Glomerular endothelial cell (primary cell): ENCODE measurements at places on chromosomes 6 and 20.

DNA sequence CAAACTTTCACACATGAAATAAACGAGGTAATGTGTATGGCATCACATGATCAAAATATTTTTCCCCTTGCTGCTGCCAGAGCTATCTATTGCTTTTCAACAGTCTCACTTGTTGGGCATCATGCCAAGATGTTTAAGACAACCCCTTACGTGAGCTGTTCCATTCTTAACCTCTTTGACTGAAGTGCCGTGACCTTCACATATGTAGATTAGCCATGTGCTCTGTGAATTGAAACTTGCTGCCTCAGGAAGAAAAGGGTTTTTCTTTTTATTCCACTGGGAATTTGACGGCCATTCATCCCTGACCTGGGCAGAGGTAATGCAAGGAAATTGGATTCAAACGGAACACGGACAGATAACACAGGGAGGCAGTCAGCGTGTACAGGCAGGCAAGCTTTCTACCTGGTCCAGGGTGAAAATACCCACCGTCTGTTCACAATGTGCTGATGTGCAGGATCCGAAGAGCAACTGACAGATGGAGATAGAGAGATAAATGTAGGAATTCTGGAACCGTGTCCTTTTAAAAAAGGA, 14.2 kb downstream of the ARID1B start:
- no peak for DNase-seq

GRCh38 chr6:64037427-64037826, 401.8 kb downstream of the PHF3 start:
- no peak for DNase-seq

DNA sequence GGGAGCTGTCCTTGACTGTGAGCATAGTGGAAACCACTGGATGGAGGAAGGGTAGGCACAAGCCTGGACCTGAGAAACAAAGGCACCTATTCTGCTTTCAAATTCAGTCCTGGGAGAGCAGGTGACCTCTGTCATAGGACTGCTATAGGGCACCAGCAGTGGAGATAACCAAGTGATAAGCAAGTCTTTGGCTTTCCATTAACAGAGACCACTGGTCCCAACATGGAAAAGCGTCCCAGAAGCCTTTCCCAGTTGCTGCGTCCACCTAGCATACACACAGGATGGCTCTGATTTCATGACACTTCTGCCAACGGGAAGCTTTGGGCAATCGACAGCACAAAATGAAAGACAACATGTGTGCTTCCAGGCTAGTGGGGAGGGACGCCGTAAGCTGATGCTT, 8.9 kb downstream of the SLC22A3 start:
- no peak for DNase-seq

DNA sequence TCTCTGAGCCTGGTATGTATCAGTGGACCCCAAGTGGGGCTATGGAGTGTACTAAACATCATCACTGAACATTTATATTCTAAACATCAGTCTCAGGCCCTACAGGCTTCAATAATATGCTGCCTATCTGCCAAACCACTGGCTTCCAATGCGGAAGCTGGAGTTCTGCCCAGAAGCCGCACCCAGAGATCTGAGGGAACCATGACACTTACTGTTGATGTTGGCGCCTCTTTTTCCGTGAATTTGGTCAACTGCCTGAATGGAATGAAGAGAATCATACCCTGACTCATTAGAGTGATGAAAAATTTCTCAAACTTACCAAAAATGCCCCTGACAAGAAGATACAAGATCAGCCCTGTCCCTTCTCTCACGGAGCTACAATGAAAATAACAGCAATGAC, 66.2 kb downstream of the SLC22A23 start:
- DNase-seq = no peak

DNA sequence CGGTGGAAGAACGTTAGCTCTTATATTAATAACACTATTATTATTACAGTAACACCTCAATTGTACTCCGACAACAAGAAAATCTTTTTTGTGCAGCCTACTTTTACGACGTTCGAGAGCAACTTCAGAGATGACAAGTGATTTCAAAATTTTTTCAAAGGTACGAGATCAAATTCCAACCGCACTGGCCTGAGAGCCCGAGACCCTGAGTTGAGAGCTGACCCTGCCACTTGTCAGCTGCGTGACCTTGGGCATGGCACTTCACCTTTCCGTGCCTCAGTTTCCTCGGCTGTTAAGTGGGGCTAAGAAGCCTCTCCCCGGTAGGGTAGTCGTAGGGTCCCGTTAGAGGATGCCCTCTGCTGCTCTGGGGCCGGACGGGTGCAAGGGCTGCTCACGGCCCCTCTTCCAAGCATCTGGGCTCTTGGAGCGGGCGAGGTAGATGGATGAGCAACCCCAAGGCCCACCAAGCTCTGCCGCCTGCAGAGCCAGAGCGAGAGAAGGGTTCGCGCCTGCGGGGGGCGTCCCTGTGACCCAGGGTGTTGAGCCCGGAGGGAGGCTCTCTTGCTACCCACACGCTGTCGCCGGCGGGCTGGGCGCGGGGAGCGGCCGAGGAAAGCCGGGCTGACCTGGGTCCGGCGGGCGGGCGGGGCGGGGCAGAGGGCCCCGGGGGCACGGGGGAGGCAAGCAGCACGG, 510 bp downstream of the NDRG3 start:
- no peak for DNase-seq

- DNase-seq = no peak
Measured at GRCh38 chr20:48532028-48532427, 295.8 kb downstream of the PREX1 start.

DNA sequence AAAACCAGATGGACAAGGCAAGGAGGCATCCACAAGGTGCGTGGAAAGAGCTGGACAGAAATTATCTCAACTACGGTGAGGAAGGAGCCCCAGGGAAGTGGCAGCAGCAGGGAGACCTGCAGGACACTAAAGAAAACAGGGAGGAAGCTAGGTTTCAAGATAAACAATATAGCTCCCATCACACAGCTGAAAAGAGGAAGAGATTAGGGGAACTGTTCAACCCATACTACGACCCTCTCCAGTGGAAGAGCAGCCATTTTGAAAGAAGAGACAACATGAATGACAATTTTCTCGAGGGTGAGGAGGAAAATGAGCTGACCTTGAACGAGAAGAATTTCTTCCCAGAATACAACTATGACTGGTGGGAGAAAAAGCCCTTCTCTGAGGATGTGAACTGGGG, 26.8 kb downstream of the TRMT6 start:
- DNase-seq = no peak

DNA sequence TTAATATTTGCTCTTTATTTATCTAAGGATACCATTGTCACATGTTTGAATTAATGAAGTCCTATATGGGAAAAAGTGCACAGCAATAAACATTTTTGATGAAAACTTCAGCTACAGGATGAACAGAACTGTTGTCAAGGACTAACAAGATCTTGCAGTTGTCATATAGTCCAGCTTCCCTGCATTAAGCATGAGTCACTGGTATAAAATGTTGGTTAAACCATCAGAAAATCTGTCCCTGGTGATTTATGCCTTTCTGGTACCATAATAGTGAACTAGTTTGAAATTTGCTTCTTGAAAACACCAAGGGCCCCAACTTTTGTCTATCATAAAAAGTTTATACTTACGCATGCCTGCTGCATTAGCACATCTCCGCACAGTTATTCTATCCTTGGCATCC, 60.4 kb upstream of the RSPO3 start:
- no peak for DNase-seq

DNA sequence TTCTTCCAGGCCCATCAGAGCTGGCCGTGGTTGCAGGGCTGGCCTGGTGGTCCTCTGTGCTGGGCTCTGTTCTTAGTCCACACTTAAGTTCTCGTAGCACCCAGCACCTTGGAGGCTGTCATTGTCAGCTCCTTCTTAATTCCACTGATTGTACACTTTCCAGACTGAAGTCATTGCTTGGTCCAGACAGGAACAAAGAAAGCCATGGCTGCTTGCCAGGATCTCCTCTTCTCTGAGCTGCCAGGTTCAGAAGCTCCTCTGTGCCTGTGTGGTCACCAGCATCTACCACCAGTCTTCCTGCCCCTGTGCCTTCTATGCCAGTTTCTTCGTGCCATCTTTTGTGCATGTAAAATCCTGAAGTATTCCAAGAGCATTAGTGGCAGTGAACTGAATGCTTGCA, 39.5 kb upstream of the PCMTD2 start:
- no peak for DNase-seq

DNA sequence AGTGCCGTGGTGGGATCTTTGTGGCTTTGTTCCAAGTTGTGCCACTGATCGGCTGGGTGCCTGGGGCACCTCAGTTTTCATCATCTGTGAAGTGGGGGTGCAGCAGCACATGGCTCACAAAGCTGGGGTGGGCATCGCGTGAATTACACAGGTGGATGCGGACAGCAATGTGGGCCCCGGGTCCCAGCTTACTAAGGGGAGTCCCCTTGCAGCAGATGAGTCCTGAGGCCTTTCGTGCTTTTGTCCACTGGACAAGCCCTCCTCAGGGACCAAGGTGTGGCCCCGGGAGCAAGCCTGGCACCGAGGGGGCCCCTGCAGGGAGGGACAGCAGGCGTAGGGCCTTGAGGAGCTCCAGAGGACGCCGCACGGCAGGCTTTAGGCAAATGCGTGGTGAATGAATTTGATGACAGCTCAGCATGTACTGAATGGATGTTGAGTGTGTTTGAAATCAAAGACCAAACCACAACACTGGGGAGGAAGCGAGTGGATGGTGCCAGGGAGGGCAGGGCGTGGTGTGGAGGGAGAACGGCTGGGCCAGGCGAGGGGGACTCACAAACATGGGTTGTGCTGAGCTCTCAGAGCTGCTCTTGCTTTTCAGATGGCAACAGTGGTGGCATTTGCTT, 53.2 kb downstream of the IRF4 start:
- no peak for DNase-seq

DNA sequence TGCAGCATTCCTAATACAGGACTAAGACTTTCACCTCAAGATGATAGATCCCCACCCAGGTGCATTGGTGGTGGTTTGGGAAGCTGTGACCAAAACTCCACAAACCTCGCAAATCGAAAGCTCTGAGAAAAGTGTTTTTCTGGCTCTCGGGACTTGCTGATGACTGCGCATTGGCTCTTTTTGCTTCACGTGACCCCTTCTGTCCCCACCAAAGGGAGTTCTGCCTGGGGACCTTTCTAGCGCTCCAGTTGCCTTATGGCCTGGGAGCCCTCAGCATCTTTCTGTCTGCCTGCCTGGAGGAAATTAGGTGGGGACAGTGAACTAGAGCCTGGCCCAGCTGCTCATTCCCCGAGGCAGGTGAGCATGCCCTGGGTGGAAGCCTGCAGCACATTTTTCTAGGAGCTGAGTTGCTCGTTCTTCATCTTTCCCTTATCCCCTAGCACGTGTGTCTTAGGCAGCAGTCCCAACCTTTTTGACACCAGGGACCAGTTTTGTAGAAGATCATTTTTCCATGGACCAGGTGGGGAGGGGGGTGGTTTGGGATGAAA, 90.2 kb downstream of the TXNDC5 start:
- no peak for DNase-seq

DNA sequence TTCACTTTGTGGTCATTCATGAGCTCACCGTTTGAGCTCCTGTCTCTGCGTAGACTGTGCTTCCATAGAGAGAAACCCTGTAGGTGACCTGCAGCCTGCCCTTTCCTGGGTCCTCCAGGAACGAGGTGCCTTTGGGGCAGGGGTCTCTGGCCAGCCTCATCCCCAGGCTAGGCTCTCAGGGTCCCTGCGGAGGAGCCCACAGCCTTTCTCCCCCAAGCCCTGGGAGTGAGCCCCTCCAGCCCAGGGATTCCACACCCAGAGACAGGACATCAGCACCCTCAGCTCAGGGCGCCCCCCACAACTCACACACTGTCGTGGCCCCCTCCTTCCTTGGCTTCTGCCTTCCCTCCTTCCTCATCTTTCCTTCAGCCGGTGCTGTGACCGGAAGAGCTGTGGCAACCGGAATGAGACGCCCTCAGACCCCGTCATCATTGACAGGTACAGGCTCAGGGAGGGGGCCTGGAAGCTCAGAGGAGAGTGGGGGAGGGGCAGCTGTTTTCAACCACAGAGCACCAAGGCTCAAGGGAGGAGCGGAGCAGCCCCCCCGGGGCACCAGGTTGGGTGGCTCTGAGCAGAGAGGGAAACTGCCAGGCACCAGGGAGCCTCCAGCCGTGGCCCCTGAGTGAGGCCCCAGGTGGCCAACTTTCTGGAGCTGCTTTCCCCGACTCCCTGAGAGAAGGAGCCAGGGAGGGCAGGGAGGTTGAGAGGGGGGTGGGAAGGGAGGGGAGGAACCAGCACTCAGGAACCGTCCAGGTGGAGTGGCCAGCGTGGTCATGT, 16.8 kb downstream of the EBF4 start:
- no peak for DNase-seq

- DNase-seq = no peak
Measured at GRCh38 chr6:15389084-15389764, 143.4 kb downstream of the JARID2 start.

DNA sequence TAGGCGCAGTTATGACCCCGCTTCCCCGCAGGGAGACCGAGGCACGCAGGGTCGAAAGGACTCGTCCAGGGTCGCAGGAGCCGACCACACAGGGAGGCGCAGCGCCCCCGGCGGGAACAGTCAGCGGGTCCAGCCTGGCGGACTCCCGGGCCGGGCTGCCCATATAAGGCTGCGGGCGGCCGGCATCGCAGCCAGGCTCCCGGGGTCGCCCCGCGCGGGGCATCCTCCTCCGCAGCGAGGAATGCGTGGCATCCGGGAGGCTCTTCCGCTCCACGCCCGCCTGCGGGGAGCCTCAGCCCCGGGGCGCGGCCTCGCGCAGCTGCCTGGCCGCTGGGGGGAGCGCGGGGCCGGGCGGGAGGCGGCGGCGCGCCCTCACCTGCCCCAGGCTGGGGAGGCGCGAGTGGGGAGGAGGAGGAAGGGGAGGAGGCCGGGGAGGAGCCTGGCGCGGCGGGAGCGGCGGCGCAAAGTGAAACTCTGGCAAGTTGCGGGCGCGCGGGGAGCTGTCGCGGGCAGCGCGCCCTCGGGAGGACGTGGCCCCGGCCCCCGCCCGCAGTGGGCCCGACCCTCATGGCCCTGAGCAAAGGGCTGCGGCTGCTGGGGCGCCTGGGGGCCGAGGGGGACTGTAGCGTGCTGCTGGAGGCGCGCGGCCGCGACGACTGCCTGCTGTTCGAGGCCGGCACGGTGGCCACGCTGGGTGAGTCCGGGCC, at the start of gene SYNJ2:
Gene SYNJ2 (plus strand): TSS at position 469 of the 707 bp plus-strand sequence. CDS start 99 bp downstream, at position 568.
- DNase-seq = no peak

GRCh38 chr20:8095648-8096572, 36.2 kb upstream of the PLCB1 start:
- no peak for DNase-seq

- no peak for DNase-seq
Measured at GRCh38 chr6:111832833-111833418, 40.3 kb downstream of the FYN start.

GRCh38 chr20:63612276-63612931, 14.5 kb downstream of the GMEB2 start:
- DNase-seq = no peak

- peak; percentile 80 for DNase-seq
Measured at GRCh38 chr20:23143098-23143497, 57.0 kb upstream of the CD93 start.

- no peak for DNase-seq
Measured at GRCh38 chr6:112939563-112939962, 592.4 kb downstream of the RFPL4B start.

GRCh38 chr6:105178110-105178509, 1.7 kb downstream of the POPDC3 start:
- DNase-seq = no peak

- no peak for DNase-seq
Measured at GRCh38 chr6:148530394-148530953, 187.8 kb downstream of the SASH1 start.

- DNase-seq = no peak
Measured at GRCh38 chr20:36385503-36385902, 79.4 kb downstream of the DLGAP4 start.

GRCh38 chr20:12056839-12057238, 139.1 kb downstream of the BTBD3 start:
- DNase-seq = no peak

- DNase-seq = no peak
Measured at GRCh38 chr6:83770910-83771309, 62.0 kb upstream of the SNAP91 start.

GRCh38 chr6:122289762-122290539, 109.5 kb upstream of the HSF2 start:
- DNase-seq = no peak
